ENCODE measurements at places on chromosomes 12 and 14.
A peak's percentile ranks its signal among the peaks of the same experiment; 100 is the strongest.

GRCh38 chr12:121774968-121775474 lies 18.5 kb downstream of the RHOF start:
- DNase-seq, result peak; percentile 91

- DNase-seq, result peak; percentile 33
Measured at GRCh38 chr12:32312049-32312670, 87.2 kb upstream of the FGD4 start.

DNA sequence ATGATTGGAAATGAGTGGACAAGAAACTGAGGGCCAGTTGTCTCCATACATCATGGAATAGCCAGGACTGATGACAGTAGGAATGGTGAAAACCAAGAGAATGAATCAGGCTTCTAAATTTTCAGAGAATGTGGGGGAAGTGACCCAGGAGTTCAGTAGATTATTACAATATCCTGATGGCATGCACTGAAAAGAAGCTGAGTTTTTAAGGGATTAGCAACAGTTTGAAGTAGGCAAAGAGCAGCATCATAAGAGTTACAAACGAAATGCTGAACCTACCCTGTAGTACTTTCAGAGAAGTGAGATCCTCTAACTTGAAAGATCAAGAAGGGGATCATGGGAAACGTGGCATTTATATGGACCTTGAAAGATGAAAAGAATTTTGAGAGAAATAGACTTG lies 13.2 kb downstream of the SLC2A14 start:
- peak; percentile 80 for DNase-seq

DNA sequence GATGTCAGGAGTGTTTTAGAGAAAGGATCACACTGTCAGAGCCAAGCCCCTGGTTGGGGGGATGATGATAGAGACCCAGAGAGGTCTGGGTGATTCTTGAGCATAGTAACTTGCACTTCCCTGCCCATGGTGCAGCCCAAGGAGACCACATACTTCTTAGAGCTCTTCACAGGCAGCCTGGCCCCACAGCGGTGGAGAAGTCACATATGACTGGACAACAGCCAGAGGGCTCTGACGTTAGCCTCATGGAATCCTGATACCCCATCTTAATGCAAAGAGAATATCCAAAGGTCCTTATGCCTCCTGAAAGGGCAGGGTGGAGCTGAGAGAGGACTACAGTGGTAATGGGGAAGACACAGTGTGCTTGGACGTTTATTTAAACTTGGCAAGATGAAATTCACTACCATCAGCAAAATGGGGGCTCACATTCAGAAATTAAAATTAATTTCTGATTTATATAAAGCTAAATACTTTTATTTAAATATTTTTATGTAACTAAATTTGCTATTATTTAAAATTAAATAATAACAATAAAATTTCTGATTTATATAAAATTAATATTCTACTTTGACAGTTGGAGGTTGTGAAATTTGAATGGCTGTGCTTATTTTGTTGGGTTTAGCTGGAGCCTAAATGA lies 131.3 kb downstream of the KTN1 start:
- DNase-seq, result no peak

DNA sequence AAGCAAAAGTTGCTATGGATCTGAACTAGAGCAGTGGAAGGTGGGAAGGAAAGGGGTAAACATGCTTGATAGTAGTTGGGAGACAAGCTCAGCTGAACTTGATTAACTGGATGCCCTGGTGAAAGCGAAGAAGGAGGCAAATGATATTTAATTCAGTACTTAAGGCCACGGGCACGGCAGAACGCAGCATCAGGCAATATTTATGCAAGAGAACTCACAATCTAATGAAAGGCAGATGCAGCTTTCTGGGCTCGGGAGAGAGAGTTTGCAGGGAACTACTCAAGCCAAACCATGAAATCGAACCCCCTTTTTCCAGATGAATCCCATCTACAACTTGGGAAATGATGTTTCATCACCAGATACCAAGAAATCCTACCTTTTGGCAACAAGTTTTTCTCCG lies 3.5 kb upstream of the CNIH1 start:
- no peak for DNase-seq

DNA sequence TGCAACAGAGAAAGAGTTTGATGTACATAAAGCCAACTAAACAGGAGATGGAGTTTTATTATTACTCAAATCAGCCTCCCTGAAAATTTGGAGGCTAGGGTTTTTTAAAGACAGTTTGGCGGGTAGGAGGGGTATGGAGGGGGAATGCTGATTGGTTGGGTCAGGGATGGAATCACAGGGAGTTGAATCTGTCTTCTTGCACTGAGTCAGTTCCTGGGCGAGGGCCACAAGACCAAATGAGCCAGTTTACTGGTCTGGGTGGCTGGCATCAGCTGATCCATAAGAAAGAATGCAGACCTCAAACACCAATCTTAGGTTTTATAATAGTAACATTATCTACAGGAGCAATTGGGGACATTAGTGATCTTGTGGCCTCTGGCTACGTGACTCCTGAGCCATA lies 64.9 kb downstream of the RIN3 start:
- DNase-seq, result peak; percentile 68

DNA sequence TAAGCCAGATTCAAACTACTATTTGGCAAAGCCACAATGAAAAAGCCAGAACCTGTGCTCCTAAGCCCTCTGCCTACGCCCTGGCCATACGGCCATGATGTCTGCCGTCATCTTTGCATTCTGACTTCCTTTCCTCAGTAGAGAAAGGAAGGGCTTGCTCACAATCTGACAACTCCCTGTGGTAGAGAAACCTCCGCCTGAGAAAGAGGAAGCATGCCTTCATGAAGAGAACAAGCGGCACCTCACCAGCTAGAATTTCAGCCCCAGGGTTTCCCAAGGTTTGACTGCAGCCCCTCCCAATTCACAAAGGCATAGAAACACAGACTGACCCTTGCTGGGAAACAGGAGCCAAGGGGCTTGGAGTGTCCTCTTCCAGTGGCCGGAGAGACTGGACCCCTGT lies 25.7 kb downstream of the TEP1 start:
- no peak for DNase-seq

- DNase-seq, result no peak
Measured at GRCh38 chr12:52534482-52534881, 14.3 kb upstream of the KRT5 start.

- no peak for DNase-seq
Measured at GRCh38 chr12:76504606-76505005, 55.0 kb downstream of the OSBPL8 start.

DNA sequence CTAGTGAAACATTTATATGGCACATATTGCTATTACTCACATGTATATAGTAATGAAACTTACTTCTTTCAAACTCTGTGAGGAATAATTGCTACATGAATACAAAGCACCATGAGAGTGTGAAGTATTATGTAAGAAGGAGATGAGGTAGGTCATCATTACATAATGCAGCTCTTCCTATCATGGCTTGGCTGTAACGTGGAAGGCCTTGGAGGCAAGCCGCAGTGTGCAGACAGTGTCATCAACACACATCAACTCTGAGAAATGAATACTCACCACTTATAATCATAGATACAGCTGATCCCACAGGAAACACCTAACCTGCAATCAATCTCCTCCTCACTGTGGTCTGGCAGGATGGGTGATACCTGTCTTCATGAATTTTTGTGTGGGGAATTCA lies 49.9 kb upstream of the CCDC91 start:
- DNase-seq, result peak; percentile 33

DNA sequence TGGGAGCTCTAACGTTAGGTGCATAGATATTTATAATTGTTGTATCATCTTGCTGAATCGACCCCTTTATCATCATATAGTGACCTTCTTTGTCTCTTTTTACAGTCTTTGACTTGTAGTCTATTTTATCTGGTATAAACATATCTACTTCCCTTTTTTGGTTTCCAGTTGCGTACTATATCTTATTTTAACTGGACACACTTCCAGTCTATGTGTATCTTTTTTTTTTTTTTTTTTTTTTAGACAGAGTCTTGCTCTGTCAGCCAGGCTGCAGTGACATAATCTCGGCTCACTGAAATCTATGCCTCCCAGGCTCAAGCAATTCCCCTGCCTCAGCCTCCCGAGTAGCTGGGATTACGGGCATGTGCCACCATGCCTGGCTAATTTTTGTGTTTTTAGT lies 41.9 kb upstream of the ZFP36L1 start:
- no peak for DNase-seq

DNA sequence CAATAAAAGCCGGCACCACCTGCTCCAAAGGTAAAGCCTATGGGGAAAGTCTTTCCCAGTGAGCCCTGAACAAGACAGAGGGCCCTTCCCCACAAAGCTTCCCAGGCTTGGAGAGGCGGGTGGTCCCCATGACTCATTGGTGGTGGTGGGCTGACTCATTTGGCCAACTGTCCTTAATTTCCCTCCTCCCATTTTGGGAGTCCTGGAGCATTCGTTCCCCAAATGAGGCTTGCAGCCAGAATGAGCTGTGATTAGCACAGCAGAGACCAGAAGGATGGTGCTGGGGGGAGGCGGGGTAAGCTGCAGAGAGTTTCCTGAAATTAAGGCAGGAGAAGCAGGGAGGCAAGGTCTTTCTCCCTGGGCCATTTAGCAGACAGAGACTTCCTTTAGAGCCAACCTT lies 241.7 kb downstream of the DPF3 start:
- no peak for DNase-seq

DNA sequence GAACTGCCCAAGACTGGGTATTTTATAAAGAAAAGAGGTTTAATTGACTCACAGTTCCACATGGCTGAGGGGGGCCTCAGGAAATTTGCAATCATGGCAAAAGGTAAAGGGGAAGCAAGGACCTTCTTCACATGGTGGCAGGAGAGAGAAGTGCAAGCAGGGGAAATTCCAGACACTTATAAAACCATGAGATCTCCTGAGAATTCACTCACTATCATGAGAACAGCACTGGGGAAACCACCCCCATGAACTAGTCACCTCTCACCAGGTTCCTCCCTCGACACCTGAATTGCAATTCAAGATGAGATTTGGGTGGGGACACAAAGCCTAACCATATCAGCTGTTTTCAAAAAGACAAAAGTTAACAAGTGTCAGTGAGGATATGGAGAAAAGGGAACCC lies 112.6 kb downstream of the FOXA1 start:
- no peak for DNase-seq

- peak; percentile 72 for DNase-seq
Measured at GRCh38 chr12:108305520-108305919, 33.6 kb downstream of the CMKLR1 start.

DNA sequence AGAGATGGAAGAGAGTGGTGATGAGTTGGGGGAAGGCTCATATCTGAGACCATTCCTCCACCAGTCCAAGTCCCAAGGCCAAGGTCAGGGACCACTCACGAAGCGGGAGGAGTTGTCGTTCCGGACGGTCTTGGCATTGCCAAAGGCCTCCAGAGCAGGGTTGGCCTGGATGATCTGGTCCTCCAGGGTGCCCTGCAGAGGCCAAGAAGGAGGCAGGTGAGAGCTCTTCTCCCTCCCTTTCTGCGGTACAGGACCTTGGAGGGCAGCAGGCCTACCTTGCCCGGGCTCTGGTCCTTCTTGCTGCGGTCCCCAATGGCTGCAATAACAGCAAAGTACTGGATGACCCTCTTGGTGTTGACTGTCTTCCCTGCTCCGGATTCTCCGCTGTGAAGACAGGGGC lies 4.0 kb downstream of the MYH7 start:
- no peak for DNase-seq

GRCh38 chr12:25925064-25925463 lies 33.4 kb upstream of the RASSF8 start:
- no peak for DNase-seq

- DNase-seq, result no peak
Measured at GRCh38 chr14:93018366-93018765, 95.4 kb downstream of the CHGA start.

DNA sequence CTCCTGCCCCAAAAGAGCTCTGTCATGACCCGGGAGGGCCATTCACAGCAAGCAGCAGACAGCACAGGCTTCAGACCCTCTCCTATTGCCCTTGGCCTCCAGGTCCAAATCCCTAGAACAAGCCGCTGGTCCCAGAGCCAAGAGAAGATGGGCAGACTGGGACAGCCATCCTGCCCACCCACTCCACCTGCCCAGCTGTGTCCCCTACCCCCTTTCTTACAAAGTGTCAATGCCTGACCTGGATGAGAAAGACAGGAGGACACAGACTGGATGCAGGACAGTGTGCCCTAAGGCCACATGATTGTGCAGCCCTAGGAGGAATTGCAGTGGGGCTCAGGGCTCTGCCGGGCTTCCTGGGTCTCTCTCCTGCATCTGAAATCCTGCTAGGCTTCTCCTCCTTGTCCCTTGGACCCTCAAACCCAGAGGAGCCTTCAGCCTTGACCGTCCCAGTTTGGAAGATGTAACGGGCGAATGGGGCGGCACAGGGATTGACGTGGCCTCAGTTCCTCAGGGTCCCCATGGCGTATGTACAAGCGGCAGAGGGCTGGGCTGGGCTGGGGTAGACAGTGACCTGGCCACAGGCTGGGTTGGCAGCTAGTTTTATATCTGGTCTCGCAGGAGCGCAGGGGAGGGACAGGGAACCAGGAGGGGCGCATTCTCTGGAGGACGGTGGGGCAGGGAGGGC lies 27.1 kb upstream of the BCDIN3D start:
- no peak for DNase-seq

DNA sequence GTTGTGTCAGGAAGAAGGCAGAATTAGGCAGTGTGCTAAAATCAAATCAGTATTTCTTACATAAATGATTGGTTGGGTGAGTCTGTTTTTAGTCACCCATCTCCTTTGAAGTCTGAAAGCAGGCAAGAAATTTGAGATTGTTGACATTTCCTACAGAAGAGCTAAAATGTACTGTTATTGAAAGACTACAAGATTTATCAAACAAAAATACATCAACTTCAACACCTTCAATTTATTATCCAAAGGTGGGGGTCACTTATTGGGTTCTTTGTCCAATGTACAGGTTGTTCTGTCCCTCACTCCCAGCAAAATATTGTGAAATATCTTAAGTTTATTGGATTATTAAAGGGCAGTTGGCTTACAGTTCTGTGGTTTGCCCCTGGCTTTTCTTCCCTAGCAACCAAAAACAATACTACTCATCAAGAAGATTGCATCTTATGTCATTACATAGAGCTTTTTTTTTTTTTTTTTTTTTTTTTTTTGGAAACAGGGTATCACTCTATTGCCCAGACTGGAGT lies 20.6 kb upstream of the PKP2 start:
- peak; percentile 48 for DNase-seq

DNA sequence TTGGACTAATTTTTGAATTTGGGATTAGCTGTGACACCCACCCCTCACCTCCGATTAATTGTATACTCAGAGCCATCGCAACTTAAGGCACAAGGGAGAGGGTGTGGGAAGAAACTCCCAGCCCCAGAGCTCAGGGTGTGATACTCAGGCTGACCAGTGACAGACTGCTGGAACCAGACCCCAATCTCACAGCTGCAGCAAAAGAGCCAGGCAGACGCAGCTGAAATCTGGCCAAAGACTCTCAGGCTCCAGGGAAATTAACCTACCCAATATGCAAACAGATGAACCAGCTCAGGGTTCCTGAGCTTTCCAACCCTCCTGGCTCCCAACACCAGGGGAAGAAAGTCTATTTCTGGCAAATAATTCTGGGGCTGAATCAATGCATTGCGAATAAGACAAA lies 30.5 kb downstream of the ANAPC7 start:
- no peak for DNase-seq

DNA sequence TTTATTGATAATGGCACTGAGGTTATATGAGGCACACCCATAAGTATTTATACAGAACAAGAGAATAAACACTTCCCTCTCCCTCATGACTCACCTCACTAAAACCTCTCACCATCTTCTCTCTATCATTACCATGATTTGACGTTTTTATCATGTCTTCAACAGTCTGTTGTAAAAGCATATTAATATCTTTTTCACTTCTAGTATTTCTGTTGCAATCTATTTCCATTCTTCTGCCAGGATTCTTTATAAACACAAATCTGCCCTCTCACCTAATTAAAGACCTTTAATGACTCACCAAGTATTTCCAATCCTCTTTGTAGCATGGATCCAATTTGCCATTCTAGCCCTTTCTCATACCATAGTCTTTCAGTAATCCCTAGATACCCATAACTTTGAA lies 527.7 kb downstream of the SLC16A7 start:
- peak; percentile 23 for DNase-seq

- no peak for DNase-seq
Measured at GRCh38 chr14:56585461-56586084, 6.0 kb downstream of the TMEM260 start.
